ENCODE measurements at places on chromosomes 5 and 9.
A peak's percentile ranks its signal among the peaks of the same experiment; 100 is the strongest.

GRCh38 chr9:37107701-37108100 lies 12.7 kb upstream of the ZCCHC7 start:
- DNase-seq = no peak

GRCh38 chr5:10111571-10111970 lies 138.1 kb downstream of the ATPSCKMT start:
- peak; percentile 71 for DNase-seq

- DNase-seq = no peak
These were observed 140.6 kb downstream of the FSTL4 start for GRCh38 chr5:133471699-133472098.

- DNase-seq = peak; percentile 42
These were observed 63.3 kb downstream of the LIX1 start for GRCh38 chr5:97078958-97079743.

- no peak for DNase-seq
These were observed 129.7 kb upstream of the TMEM161B start for GRCh38 chr5:88398316-88398715.

- no peak for DNase-seq
These were observed 348.8 kb downstream of the SH3GL2 start for GRCh38 chr9:17927616-17928015.

- DNase-seq = no peak
These were observed 33.5 kb upstream of the APC start for GRCh38 chr5:112703866-112704820.

GRCh38 chr9:2655411-2655901 lies 33.9 kb downstream of the VLDLR start:
- DNase-seq = peak; percentile 97

GRCh38 chr9:83385317-83385716 lies 152.9 kb downstream of the FRMD3 start:
- no peak for DNase-seq

GRCh38 chr9:108245331-108245730 lies 610.5 kb downstream of the ACTL7B start:
- no peak for DNase-seq

- no peak for DNase-seq
These were observed 16.1 kb downstream of the C9orf50 start for GRCh38 chr9:129604766-129605163.

DNA sequence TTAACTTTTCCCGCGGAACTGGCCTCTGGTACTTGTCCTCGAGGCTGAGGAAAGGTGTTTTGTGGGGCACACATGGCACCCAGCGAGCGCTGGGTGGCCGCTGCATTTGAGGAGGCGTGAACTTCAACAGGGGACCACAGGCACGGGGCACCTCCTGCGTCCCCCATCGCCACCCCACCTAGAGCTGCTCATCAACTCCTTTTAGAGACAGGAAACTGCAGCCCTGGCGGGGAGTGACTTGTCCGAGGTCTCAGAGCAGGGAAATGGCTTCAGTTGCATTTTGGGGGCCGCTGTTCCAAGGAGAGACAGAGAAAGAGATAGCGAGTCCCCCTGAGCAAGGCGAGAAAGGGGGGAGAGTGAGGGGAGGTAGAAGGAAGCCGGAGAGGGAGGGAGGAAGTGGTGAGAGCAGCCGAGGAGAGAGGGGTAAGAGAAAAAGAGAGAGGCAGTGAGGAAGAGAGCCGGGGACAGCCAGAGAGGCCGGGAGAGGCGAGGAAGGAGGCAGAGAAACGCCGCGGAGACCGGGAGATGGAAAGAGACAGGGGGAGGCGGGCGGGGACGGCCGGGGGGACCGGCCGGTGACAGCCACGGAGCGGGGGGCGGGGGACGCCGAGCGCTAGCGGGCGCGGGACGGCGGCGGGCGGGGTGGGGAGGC lies 12.5 kb upstream of the LHX2 start:
- no peak for DNase-seq

GRCh38 chr5:132736853-132737833 lies at the start of gene KIF3A:
KIF3A (minus strand) TSS chr5:132737546; CDS start chr5:132737419, 127 bp downstream.
- peak; percentile 94 for DNase-seq

GRCh38 chr5:153551537-153552079 lies 61.1 kb downstream of the GRIA1 start:
- peak; percentile 93 for DNase-seq

DNA sequence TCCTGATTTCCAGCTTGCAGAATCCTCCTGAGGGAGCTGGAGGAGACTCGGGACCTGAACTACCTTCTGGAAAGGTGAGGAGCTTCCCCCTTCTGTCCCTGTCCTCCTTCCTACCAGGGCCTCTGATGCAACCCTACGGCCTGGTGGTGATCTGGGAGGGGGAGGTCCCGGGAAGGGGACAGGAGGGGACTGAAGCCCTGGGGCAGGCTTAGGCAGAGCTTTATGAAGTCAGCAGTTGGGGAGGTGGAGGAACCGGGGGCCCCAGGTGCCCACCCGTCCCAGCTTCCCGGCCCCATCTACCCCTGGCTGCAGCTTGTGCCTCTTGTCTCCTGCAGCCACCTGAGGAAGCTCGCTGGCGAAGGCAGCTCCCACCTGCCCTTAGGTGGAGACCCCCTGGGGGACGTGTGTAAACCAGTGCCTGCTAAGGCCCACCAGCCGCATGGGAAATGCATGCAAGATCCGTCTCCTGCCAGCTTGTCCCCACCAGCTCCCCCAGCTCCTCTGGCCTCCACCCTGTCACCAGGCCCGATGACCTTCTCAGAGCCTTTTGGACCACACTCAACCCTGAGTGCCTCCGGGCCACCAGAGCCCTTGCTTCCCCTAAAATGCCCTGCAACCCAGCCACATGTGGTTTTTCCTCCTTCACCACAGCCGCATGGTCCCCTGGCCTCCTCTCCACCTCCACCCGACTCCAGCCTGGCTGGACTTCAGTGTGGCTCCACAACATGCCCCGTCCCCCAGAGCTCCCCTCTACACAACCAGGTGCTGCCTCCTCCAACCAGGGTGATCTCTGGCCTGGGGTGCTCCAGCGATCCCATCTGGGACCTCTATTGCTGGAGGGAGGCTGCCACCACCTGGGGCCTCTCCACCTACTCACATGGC lies 2.1 kb downstream of the SPATA31E1 start:
- no peak for DNase-seq

DNA sequence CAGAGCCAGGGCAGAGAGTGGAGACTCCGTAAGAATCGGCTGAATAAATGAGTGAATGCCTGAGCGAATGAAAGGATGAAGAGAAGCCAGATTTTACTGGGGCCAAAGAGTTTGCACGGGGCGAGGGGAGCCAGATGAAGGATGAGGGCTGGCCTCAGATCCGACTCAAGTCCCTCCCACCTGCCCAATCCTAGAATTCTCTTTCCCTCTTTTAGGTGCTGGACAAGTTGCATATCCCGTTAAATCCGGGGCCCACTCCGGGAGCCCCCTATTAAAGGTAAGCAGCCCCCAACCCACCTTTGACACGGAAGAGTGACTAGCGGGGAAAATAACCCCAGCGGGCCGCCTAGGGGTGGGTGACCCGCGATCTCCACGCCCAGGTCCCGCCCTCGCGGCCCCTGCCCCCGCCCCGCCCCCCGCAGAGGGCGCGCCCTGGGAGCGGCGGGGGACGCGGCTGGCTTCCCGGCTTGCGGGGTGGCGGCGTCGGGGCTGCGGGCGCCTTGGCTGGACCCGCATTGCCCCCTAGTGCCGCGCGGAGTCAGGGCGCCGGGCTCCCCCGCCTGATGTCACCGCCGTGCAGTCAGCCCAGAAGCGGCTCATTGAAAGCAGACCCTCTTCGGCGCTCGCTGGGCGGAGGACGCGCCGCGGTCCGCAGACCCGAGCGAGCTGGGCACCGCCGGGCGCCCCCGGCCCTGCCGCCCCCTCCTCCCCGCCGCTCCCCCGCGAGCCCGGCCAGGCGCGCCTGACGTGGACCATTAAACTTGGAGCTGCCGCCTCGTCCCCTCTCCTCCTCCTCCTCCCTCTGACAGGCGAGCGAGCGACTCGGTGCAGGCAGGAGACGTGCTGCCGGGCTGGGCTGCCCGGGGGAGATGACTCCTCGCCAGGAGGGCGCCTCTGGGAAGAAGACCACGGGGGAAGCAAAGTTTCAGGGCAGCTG lies at the start of gene ADRA1B:
TSS of gene ADRA1B (plus strand) at position 579 of the 937 bp plus-strand sequence. CDS start 424 bp downstream, outside the sequence.
- DNase-seq = peak; percentile 65

- DNase-seq = peak; percentile 94
These were observed 104.3 kb upstream of the PCSK1 start for GRCh38 chr5:96537386-96537785.

- DNase-seq = no peak
These were observed at the start of gene WNK2 for GRCh38 chr9:93183663-93184431. WNK2 (plus strand) TSS chr9:93184139; CDS start chr9:93184930, 791 bp downstream.

GRCh38 chr9:37953206-37953774 lies 49.4 kb upstream of the SLC25A51 start:
- no peak for DNase-seq

DNA sequence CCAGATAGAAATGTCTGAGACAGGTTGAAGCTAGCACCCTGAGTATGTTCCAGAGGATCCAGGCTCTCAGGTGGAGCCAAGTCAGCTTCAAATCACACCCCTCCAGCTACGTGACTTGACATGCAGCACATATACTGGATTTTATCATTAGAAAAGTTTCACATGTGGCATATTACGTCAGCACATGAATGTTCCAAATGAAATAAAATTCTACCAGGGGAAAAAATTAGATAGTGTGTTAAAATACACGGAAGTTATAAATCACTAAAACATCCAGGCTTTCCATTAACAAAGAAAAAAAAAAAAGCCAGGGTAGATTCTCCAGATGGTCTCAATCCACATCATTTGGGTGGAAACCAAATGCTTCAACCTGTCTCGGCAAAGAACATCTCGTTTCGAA lies 251.6 kb downstream of the MPDZ start:
- DNase-seq = no peak

GRCh38 chr5:69509212-69509611 lies 16.6 kb downstream of the OCLN start:
- DNase-seq = no peak

GRCh38 chr5:150120617-150121447 lies 34.5 kb upstream of the CSF1R start:
- no peak for DNase-seq

DNA sequence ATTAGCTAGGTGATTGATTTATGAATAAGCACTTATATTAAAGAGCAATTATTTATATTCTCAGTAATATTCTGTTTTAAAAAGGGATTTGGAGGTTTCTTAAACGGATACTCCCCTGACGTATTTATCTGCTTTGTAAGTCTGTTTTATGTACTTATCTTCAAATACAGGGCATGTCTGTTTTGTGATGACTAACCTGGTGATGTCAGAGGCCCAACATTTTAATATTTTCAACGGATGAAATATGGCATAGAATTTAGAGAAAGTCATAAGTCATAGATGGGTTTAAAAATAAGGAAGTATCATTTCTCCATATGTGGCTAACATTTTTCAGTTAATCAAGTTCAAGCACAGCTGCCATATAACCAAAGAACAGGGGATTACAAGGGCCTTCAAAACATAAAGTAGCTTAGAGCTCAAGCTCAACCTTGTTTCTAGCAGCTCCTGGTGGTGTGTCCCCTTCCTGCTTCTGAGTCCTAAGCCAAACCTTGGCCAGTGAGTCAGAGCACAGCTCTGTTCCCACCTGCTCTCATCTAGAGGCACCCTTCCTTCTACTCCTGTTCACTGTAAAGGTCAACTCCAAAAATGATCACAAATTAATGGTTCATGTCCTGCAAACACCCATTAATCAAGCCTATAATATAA lies 131.4 kb downstream of the OXCT1 start:
- DNase-seq = no peak

GRCh38 chr9:134136118-134136995 lies 475 bp downstream of the WDR5 start:
- no peak for DNase-seq

GRCh38 chr5:83368835-83369234 lies 102.7 kb upstream of the VCAN start:
- no peak for DNase-seq

DNA sequence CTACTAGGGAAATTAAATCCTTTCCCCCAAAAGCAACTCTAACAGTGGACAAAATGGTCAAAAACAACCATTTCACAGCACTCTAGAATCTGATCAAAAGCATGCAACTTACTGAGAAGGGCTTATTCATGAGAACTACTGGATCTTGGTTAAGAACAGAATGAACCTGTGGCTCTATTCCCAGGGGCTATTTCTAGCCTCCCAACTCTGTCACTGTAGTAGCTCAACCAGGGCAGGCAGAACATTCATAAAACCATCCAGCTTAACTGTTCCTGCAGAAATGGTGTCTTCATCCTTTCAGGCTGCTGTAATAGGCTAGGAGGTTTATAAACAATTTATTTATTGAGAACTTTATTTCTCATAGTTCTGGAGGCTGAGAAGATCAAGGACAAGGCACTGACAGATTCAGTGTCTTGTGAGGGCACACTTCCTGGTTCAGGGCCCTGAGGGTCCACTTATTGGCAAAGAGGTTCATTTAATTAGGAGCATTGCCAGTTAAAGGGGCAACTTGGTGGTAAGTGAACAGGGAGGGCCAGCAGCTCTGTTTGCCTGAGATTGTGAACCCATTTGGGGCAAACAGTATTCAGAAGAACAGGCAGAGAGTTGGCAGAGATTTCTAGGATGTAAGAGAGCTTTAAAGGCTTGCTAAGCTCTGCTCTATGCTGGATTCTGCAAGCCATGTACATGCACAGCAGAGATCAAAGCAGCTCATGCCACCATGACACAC lies 238.5 kb upstream of the FBXL7 start:
- no peak for DNase-seq

- no peak for DNase-seq
These were observed 9.0 kb downstream of the TERT start for GRCh38 chr5:1285883-1286291.

- no peak for DNase-seq
These were observed 96.3 kb downstream of the CMYA5 start for GRCh38 chr5:79785983-79786382.

DNA sequence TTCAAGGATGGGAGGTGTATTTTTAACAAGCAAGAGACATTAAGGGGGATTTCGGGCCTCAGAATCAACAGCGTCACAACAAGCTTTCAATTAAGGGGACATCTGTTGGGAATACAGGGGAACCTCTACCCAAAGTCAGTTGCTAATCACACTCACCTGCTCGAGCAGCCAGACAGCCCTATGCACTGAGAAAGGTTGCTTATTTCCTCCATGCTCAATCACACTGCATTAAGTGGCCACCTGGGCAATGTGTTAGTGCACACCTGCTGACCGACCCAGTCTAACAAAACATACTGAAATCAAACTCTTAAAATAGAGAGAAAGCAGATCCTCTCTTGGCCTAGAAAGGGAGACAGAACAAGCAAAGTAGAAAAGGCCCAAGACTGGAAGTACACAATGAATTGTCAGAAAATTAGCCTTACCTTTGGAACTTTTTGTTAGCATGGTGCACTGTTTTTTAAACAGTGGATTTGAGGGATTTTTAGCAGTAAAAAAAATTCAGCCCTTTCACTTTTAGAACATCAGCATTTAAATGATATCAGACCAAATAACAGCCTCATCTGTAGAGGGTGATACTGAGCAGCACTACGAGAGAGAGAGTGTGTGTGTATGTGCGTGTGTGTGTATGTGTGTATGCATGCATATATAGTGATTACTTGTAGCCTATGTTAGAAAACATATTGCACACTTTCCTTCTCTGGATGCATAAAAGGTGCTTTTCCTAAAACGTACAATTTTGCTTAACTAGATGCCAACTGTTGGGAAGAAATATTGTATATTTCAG lies 1118.6 kb upstream of the DMAC1 start:
- DNase-seq = no peak

- no peak for DNase-seq
These were observed 157.8 kb downstream of the FGF18 start for GRCh38 chr5:171577042-171577758.
